CD4-positive, alpha-beta T cell treated with Interferon gamma for 1 hour (primary cell): ENCODE measurements at places on chromosomes 11 and 22.

GRCh38 chr11:92266806-92267205 lies 42.2 kb downstream of the FAT3 start:
- DNase-seq, result no peak

DNA sequence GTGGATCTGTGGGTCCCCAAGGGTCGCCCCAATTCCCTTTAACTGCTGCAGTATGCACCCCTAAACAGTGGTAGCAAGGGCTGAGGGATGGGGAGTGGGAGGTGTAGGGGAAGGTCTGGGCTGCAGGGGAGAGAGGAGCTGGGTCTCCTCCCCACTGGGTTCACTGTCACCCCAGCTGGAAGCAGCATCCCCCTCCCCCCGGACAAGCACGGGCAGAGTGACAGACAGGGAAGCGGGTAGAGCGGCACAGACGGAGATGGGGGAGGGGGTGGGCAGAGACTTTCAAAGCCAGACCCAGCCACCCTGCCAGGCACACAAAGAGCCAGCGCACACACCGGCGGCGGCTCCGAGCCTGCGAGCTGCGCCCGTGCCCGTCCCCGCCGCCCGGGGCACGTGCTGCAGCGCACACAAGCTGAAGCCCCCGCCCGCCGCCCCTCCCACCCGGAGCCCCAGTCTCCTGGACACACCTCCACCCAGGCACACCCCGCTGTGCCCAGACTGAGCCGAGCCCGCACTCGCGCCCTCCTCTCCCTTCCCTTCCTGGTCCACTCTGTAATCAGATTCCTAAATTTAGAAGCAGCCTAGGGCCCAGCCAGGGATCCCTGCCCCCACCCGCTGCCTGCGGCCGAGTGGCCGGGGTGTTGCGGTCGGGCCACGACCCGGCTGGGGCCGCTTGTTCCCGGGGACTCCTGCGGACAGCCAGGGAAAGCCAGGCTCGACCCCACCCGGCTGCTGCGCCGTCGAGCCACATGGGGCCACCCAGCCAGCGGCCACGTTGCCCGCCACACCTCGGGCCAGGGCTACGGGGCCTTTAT lies 935 bp upstream of the RCOR2 start:
- DNase-seq, result peak; percentile 20

DNA sequence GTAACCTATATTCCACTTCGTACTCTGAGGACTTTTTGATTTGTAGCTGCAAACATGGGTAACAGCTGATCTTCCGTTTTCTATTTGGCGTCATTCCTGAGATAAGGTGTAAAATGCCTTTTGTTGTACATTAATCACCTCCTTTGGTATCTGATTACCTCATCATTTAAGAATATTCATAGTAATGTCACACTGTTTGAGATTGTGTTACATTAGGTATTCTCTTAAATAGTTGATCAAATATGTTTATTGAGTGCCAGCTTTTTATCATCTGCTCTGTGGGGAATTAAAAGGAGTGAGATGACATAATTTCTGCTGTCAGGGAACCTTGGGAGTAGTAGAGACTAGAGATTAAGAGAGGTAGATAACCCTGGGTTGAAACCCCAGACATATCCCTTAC lies 5.9 kb downstream of the NCAM1 start:
- DNase-seq, result no peak

- DNase-seq, result no peak
Measured at GRCh38 chr22:49632199-49633009, 195.3 kb downstream of the BRD1 start.

- DNase-seq, result no peak
Measured at GRCh38 chr11:23851216-23851615, 645.6 kb upstream of the LUZP2 start.
